ENCODE measurements at places on chromosomes 6 and 20.

DNA sequence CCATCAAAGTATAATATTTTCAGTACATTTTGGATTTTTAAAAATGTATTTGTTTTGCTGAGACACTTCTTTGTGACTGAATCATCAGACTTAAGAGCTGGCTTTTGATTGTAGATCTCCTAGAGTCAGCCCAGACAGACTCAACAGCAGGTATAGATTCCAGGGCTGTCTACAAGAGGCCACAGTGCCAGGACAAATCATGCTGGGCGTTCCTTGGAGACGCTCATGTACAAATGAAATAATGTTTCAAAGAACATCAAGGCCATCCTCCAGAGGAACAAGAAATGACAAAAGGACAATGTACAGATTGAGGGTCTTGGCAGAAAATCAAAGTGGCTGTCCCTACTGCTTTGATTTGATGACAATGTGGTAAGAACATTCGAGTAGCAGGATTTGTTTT, 369.3 kb downstream of the GRIK2 start:
- DNase-seq, result no peak

DNA sequence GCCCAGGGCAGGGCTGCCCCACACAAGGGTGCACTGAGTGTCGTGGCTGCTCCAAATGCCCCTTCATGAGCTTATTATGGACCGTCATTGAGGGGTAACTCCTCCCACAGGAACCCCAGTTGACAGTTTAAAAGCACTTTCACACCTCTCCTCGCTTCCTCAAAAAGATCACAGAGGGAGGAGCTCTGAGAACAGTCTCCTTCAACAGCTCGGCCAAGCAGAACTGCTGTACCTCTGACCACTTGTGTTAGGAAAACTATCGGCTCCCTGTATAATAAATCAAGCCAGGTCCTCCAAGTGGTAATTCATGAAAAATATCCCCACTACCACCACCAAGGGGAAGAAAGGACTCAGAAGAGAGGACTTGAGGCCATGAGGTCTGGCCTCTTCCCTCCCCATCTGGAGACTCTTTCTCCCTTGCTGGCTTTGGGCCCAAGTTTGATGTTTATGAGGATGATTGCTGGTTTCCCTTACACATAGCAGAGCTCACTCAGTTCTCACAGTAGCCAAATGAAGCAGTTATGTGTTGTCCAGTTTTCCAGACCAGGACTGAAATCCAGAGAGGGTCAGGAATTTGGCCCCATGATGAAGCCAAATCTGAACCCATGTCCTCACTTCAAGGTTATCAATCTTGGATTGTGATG, 8.7 kb downstream of the SNX21 start:
- no peak for DNase-seq

GRCh38 chr20:3744037-3744436, 11.6 kb downstream of the HSPA12B start:
- DNase-seq, result no peak

- no peak for DNase-seq
These were observed 8.2 kb downstream of the TRAF3IP2 start for GRCh38 chr6:111597291-111598086.

DNA sequence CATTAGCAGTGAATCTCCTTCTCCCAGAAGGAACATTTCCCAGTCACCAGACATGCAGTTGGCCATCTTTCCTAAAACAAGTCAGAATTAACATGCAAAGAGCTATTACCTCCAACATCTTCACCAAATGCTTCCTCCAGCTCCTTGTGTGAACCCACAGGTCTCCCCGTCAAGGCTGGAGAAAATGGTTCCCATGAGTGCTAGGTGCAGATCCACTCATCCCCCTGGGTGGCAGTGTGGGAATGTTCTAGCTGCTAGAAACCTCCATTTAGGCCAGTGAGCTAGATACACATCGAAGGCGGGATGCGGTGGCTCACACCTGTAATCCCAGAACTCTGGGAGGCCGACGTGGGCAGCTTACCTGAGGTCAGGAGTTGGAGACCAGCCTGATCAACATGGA, 603.9 kb upstream of the SLC35B3 start:
- no peak for DNase-seq

DNA sequence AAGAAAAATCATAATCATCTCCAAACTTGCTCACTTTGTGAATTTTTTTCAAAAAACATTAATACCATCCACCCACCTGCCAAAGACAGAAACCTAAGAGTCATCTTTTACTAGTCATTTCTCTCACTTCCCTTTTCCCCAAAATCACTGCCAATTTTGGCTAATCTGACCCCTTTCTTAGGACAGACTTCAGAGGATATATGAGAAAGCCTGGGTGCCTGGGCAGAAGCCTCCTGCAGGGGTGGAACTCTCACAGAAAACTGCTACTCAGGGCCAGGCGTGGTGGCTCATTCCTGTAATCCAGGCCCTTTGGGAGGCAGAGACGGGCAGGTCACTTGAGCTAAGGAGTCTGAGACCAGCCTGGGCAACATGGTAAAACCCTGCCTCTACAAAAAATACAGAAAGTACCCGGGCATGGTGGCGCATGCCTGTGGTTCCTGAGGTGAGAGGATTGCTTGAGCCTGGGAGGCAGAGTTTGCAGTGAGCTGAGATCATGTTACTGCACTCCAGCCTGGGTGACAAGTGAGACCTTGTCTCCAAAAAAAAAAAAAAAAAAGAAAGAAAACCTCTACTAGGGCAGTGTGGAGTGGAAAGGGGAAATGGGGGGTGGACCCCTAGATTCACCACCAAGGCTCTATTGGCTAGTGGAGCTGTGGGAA, 3.8 kb downstream of the DEK start:
- no peak for DNase-seq

DNA sequence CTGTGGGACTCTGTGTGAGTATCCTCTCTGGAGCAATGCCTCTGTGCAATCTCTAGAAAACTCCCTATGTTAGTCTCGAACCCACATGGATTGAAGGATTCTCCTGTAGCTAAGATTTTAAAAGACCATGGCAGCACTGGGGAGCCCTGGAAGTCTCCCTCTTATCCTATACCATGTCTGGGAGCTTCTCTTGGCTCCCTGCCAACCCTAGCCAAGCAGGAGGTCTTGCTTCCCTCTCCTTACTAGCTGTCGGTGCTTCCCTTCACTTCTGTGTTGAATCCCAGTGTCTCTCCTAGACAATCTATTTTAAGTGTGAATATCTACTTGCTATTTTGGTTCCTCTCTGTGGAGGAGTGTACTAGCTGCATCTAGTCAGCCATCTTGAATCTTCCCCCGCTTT, 118.8 kb upstream of the NRN1 start:
- DNase-seq, result no peak
